NCI-H446 (cell line): ENCODE measurements at places on chromosomes 6 and 20.

- DNase-seq = no peak
These were observed 4.2 kb downstream of the MYCT1 start for GRCh38 chr6:152701863-152702401.

- DNase-seq = no peak
These were observed 33.5 kb upstream of the SYNCRIP start for GRCh38 chr6:85676086-85676729.

DNA sequence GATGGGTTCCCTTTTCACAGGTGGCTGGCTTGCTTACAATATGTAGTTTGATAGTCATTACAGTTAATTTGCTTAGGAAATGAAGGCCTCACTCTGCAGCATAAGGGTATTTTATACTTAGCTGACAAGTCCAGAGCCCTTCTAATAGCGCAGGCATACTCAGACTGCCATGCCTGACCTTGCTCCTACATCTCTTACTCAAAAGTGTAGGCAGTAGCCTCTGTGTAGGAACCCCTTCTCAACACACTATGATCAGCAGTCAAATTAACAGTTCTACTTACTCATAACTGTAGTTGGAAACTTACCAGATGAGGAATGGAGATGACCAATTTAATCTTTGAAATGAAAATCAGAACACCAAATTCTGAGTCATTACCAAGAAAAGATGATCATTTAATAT, 373.5 kb downstream of the TBC1D32 start:
- DNase-seq = no peak

- DNase-seq = no peak
These were observed 8.1 kb upstream of the AP5S1 start for GRCh38 chr20:3812259-3812681.

DNA sequence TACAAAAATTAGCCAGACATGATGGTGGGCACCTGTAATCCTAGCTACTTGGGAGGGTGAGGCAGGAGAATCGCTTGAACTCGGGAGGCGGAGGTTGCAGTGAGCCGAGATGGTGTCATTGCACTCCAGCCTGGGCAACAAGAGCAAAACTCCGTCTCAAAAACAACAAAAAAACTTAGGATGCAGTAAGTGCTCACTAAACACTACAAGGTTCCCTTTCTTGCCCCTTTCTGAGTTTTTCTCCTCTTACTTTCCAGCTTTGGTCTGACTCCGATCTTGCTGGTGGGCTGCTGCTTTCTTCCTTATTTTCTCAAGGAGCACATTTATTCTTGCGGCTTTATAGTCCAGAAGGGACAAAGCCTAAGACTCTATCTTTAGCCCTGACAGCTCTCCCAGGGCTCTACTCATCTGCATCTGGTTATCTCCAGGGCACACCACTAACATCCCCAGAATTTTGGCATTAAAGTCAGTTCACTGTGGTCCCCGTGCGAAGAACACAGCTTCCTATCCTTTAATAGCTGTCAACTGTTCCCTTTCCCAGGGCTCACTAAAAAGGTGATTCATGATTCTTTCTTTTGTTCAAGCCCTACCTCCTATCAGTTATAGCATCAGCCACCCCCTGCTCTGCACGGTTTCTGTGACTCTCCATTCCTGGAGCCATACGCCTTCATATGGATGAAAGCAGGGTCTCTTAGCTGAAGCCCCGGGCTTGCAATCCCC, 17.1 kb upstream of the RPN2 start:
- DNase-seq = no peak

DNA sequence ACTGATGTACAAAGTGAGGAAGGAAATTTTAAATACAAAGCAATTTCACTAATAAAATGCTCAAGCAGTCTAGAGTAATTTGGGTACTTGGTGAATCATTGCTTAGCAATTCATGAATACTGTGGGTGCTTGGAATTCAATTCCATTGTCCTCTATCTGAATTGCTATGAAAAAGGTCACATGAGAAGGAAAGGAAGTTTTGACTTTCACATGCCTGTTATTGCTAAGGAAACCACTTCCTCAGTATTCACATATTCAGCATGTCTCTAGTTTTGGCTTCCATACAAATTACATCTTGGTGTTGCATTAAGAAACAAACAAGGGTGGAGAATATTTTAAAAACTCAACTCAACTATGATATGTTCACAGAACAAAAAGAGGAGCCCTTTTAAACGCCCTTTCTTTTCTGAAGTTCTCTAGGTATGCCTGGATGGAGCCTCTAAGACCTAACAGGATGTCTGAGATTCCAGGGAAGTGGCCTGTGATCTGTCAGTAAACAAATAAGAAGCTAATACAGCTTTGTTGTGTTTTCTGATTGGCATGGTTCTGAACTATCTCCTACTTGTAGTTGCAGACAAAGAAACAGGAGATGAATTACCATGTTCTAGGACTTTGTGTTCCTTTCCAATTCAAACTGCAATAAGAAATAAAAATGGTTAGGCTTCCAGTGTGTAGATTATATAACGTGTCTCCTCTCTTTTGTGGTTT, 190.4 kb downstream of the OGFRL1 start:
- DNase-seq = no peak

DNA sequence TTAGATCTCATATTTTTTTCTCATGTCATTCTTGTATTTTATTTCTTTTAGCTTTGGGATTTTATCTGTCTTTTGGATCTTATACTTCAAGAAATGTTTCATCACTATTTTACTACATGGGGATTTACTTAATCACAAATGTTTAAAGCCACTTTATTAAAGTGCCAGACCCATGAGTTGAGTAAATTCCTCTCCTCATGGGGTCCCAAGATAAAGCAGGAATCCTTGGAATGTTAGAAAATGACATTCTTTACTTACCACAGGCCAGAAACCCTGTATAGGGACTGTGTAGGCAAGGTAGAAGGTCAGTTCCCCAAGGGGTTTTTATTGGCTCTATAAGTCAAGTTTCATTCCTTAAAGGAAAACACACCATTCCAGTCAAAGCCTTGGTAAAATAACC, 28.4 kb upstream of the OR2J2 start:
- DNase-seq = no peak

DNA sequence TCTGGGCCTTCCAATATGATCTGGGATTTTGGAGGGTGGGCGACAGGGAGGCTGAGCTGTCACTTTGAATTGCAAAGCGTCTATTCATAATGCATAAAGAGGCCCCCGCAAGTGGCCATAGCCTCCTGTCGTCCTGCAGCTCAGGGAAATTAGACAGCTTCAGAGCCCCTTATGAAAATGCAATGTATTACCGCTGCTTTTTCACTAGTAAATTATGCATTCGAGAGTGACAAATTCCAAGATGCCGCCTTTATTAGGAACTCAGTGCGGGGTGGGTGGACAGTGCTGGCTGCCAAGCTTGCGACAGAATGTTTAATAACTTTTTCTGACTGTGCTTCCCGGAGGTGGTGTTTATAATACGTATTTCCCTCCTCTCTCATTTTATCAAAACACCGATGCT, 168.5 kb downstream of the DHX35 start:
- DNase-seq = no peak

DNA sequence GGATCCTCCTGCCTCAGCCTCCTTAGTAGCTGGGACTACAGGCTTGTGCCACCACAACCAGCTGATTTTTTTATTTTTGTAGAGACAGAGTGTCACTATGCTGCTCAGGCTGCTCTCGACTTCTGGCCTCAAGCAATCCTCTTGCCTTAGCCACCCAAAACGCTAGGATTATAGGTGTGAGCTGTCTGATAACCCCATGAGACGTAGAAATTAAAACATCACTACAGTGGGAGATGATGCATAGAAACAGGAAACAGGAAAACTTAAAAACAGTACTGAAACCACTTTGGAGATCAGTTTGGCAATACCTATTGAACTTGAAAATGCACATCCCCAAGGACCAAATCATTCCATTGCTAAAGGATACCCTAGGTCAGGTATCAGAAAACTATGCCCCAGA, 10.8 kb downstream of the SENP6 start:
- DNase-seq = no peak

- no peak for DNase-seq
These were observed 183.4 kb downstream of the ALDH8A1 start for GRCh38 chr6:134766497-134766896.

DNA sequence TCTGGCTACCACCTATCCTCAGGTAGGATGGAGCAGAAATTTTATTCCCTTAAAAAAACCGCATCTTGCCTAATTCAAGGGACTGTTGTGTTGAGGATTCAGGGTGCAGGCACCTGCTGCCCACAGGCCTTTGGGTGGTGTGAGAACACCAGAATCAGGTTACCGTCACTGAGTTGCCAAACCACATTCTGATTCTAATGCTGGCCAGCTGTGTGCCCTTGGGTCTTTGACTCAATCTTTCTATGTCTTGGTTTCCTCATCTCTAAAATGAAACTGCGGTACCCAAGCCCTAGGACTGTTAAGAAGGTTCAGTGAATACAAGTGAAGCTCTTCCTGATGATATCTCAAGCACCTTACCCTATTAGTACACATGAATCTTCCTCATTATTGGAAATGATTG, 827.3 kb downstream of the DHX35 start:
- DNase-seq = no peak

DNA sequence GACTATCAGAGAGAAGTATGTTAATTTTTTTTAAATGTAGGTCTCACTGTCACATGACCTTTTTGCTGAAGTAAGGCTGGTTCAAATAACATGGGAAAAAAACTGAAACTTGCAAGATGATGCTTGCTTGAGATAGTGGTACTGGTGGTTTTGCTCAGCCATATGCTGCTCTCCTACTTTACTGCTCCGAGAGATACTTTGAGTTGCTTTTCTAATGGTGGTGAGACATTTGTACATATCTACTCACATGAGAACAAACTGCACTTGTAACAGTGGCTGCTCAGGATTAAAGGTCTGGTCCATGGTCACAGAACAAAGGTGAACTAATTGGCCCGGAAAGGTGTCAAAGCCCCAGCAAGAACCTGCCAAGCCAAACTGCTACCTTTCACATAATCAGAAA, 106.2 kb upstream of the BEND3 start:
- no peak for DNase-seq

DNA sequence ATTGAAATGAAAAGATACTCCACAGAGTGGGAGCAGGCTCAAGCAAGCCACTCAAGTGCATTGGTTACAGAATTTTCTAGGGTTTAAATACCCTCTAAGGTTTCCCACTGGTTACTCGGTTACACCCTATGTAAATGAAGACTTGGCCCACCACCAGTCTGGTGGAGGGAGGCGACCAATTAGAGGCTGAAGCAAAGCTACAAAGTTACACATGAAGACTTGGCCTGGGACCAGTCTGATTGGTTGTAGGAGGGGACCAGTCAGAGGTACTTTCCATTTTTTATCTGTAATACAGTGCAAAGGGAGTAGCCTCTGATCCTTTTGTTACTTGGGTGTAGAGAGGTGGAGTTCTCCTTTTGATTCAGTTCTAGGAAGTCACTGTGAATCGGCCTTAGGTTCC, 7.6 kb downstream of the SRSF12 start:
- no peak for DNase-seq

DNA sequence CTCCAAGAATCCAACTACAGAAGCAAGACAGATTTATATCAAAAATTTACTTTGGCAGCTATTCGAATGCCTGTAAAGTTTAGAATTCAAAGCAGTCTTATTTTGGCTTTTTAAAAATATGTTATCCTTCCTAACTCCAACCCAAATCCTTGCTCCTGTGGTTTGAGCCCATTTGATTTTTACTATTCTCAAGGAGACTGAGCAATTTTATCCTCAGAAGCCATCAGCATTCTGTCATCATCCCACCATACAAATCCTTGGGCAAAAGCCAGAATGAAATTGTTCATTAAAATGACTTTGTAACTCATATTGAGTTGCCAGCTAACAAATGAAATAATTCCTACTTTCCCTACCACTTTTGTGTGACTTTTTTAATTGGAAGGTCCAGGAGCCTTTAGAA, 392.8 kb downstream of the ADGRB3 start:
- DNase-seq = no peak

DNA sequence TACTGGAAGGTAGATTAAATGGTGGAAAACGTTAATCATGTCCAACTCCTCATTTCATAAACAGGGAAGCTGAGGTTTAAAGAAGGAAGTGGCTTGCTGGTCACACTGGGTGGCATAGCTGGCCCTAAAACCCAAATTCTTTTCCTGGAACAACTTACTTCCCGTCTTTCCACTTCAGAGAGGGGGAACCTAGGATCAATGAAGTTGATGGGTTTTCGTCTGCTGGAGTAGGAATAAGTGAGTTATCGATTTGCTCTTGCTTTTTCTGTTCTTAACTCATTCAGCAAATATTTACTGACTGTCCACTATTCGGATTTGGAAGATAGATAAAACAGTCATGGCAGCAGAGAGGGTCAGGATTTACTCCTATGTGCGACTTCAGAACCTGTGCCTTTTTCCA, 1.2 kb upstream of the SYS1 start:
- no peak for DNase-seq

- no peak for DNase-seq
These were observed 722.1 kb downstream of the EYS start for GRCh38 chr6:64984948-64985347.

DNA sequence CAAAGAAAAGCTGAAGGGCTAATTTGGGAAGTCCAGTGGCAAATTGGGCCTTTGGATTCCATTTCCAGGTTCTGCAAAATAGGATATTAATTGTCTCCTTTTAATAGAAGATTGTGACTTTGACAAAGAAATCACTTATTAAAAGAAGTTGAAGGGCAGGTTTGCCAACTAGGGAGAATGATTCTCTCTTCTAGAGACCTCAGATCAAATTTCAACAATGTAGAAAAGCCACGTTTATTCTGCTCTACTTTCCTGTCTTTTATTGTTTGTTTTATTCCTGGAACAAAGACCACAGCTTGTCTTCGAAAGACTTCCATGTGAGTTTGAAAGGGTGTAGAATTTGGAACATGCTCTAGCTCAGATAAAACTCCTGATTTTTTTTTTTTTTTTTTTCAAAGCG, 65.5 kb upstream of the PRL start:
- no peak for DNase-seq

GRCh38 chr6:116446399-116446798, 14.8 kb upstream of the CALHM6 start:
- no peak for DNase-seq

DNA sequence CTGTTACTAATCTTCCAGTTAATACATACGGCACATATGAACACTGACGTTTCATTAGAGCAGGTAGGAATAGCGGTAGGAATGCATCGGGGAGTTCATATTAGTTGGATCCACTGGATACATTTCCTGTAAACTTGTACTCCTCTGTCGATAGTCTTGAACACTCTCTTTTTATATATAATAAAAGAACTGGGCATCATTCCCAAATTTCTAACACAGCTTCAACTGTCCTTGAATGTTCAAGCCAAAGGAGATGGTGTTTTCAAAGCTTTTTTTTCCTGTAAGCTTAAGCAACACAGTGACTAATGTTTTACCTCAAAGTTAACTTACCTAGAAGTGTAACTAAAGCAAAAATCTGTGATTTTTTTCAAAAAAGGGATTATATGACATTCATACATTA, 195.3 kb downstream of the UTRN start:
- DNase-seq = no peak

- no peak for DNase-seq
These were observed 1687.6 kb downstream of the GRIK2 start for GRCh38 chr6:103081126-103081525.

- no peak for DNase-seq
These were observed 78.9 kb downstream of the ANKRD60 start for GRCh38 chr20:58149437-58150091.

GRCh38 chr20:63009988-63010769, 3.4 kb upstream of the BHLHE23 start:
- DNase-seq = no peak

- DNase-seq = no peak
These were observed 490 bp downstream of the JAG1 start for GRCh38 chr20:10673176-10673841.
